ENCODE measurements at places on chromosomes 1 and 21.

GRCh38 chr1:173020138-173020750 is 30.5 kb downstream of the TNFSF18 start:
- no peak for DNase-seq

- peak; percentile 31 for DNase-seq
Observed at GRCh38 chr1:234771642-234772344, 161.8 kb upstream of the IRF2BP2 start.

DNA sequence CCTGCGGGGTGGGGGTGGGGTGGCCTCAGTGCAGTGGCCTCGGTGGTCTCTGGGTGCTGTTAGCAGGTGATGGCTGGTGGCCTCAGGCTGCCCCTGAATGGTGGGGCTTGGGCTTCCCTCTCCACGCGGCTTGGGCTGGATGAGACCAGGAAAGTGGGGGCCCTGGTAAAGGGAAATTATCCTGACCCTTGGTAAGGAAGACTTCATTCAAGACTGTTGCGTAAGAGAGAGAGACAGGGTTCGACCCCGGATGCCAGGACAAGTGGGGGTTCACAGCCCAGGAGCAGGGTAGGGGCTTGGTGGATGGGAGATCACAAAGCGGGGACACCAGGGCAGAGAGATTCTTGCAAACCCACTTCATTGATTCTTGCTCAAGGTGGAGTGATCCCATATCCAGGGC is 5.5 kb upstream of the TTC34 start:
- no peak for DNase-seq

- DNase-seq: no peak
Observed at GRCh38 chr21:37984416-37984815, 68.2 kb upstream of the KCNJ6 start.

DNA sequence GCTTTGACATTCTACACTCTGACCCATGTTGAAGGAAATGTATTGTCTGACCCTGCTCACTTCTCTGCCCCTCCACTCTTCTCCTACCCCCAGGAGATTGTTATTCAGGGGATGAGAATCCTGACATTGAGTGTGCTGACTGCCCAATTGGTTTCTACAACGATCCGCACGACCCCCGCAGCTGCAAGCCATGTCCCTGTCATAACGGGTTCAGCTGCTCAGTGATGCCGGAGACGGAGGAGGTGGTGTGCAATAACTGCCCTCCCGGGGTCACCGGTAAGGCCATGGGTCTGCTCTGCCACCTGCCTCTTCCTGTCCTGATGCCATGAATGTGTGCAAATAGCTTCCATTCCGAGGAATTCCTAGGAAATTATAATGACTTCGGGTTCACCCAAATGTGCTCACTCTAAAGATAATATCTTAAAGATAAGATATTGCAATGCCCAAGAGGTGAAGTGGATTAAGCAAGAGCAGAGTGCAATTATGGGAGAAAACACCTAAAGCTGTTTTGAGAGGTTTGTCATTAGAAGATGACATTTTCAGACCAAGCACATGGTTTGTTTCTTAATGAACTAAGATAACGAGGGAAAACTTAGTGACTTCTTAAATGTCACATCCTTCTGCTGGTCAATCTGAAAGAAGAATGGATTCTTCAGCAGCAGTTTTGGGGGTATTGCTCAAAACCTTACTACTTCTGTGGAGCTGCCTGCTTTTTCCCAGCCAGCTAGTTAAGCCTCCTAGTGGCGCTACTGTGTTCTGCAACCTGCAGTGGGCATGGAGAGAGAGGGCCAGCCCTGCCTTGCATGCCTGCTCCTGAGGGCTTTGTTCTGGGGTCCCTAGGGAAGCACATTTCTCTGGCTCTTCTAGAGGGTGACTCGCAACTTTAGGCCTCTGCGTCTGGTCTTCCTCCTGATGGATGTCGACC is 41.6 kb downstream of the LAMC2 start:
- DNase-seq: peak; percentile 49

- no peak for DNase-seq
Observed at GRCh38 chr1:88897070-88897730, 5.8 kb upstream of the GTF2B start.

- DNase-seq: no peak
Observed at GRCh38 chr1:38600286-38600685, 259.3 kb downstream of the RRAGC start.

- no peak for DNase-seq
Observed at GRCh38 chr1:10705953-10706352, 90.5 kb downstream of the CASZ1 start.

GRCh38 chr1:39969531-39970270 is 14.8 kb downstream of the MFSD2A start:
- DNase-seq: no peak

DNA sequence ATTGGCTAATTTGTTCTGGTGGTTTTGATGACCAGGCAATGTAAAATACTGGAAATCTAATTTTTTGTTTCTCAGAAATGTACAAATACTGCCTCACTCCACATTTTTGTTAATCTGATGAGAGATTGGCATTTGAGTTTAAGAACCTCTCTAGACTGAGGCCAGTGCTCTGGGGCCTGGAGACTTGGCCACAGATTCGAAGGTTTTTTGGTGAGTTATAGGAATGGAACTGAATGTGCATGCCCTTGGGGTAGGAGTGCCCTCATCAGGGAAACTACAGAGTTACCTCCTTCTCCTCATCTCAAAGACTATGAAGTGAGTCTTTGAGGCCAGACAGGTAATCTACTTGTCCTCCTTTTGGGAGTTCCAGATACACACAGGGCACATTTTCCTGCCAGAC is 347.9 kb downstream of the LTN1 start:
- no peak for DNase-seq

- DNase-seq: peak; percentile 21
Observed at GRCh38 chr1:31007462-31007991, 58.0 kb downstream of the PUM1 start.

- no peak for DNase-seq
Observed at GRCh38 chr1:63886340-63886739, 112.5 kb downstream of the ROR1 start.

DNA sequence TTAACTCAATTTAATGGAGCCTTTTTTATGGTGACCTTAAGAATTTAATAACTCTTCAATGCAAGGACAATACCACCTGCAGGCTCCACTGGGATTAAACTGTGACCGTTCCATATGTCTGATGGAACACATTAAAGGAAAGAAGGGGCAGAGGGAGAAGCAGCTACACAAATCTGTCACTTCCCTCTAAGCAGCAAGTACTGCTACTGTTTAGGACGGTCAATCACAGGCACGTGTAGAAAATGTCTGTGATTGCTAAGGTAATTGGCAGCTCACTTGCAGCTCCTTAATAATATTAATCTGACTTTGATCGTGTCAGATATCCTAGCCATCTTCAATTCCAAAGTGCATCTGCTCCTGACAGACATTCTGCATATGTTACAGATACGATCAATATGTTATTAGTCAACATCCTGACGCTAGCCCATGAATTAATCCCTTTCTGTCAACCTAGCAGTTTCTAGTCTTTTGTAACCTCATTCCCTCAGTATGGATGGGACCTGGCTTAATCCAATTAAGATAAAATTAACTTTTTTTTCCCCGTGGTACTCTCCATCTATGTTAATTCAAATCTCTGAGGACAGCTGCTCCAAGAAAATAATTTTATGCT is 1012.4 kb downstream of the AMY1C start:
- DNase-seq: no peak

GRCh38 chr1:105632342-105633196 is 1423.9 kb upstream of the PRMT6 start:
- peak; percentile 56 for DNase-seq

- DNase-seq: peak; percentile 2
Observed at GRCh38 chr1:157878059-157878458, 36.5 kb upstream of the CD5L start.

DNA sequence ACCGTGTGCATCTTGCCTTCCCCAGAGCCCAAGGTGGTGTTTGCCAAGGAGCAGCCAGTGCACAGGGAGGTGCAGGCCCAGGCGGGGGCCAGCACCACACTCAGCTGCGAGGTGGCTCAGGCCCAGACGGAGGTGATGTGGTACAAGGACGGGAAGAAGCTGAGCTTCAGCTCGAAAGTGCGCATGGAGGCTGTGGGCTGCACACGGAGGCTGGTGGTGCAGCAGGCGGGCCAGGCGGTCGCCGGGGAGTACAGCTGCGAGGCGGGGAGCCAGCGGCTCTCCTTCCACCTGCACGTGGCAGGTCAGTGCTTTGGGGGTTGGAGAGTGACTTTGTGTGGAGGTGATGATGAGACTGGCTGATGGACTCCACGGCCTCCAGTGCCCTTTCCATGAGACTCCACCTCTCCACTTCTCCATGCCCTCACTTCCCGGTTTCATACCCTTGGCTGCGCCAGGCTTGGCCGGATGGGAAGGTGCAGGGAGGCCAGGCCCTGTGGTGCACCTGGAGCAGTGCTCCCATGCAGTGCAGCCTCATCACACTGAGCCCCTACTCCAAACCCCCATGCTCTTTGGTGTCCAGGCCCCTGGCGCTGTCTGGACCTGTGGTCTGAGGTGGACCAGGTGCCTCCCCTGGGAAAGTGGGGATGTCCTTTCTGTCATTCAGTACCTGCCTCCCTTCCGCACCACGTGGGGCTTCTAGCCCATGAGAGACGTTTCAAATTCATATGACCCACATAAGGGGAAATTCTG is 49.0 kb downstream of the OBSCN start:
- DNase-seq: no peak

DNA sequence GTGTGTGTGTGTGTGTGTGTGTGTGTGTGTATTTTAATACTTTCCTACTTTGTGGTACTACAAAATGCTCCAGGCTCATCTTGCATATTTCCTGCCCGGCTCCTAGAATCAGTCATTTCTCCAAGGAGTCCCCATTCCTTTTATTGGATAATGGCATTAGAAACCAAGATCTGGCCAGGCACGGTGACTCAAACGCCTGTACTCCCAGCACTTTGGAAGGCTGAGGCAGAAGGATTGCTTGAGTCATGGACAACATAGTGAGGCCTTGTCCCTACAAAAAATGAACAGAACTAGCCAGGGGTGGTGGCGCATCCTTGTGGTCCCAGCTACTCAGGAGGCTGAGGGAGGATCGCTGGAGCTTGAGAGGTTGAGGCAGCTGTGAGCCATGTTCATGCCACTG is 20.3 kb downstream of the EPB41 start:
- DNase-seq: no peak

DNA sequence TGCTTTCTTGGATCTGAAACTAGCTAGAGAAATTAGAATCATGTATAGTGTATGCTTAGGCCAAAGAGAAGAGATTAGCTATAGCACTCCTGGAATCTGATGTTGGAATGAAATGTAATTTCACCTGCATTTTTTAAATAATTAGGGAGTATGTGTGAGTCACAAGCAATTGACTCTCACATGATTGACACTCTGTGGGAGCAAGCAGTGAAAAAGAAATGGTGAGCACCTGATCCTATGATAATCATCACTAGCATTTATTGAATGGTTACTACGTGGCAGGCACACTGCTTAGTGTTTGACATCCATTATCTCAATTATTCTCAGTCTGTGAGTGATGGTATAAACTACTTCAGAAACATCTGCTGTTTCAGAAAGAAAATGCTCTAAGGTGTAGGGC is 176.6 kb downstream of the NRIP1 start:
- DNase-seq: no peak

GRCh38 chr1:18532390-18533170 is 51.9 kb downstream of the KLHDC7A start:
- DNase-seq: no peak

GRCh38 chr1:192363177-192363576 is 46.4 kb downstream of the RGS21 start:
- DNase-seq: no peak

- DNase-seq: no peak
Observed at GRCh38 chr1:17060306-17060749, 6.5 kb upstream of the SDHB start.

- no peak for DNase-seq
Observed at GRCh38 chr1:42433369-42433768, 22.5 kb downstream of the ZMYND12 start.

- no peak for DNase-seq
Observed at GRCh38 chr1:226021401-226021800, 22.3 kb upstream of the SDE2 start.

DNA sequence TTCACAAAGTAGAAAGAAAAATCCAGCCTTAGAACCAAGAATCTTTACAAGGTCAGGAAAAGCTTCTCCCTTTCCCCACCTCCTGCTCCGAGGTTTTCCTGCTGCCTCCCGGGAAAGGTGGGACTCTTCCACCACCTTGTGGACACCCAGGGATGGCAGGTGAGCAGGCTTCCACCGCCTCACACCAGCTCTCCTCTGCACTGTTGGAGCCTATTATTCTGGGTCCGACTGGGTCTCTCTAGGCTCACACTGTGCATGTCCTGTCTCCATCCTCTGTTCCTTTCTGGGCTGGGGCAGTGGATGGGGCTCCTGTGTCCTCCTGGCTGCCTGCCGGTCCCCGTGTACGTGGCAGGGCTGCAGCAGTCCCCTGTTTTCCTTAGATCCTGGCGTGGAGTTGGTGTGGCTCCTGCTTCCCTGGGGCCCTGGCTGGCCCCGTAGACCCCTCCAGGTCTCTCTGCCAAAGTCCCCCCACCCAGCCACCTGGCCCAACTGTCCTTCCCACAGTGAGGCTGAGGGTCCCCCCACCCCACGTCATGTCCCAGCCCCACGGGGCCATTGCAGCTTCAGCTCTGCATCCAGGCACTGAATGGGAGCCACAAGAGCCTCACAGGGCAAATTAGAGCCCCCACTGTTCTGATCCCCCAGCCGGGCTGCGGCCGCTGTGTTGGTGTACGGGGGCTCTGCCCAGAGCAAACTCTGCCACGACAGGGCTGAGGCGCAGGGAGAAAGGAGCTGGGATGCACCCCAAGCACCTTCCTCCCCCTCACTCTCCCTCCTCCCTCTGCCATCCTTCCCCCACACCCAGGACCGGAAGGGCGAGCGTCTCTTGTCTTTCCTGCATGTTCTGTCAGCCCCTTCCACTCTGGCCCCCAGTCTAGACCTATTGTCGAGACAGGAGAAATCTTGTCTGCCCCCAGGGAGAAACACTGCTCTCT is 3.3 kb upstream of the SLC45A1 start:
- DNase-seq: peak; percentile 72

GRCh38 chr1:241357366-241358340 is 648 bp upstream of the RGS7 start:
- peak; percentile 11 for DNase-seq

DNA sequence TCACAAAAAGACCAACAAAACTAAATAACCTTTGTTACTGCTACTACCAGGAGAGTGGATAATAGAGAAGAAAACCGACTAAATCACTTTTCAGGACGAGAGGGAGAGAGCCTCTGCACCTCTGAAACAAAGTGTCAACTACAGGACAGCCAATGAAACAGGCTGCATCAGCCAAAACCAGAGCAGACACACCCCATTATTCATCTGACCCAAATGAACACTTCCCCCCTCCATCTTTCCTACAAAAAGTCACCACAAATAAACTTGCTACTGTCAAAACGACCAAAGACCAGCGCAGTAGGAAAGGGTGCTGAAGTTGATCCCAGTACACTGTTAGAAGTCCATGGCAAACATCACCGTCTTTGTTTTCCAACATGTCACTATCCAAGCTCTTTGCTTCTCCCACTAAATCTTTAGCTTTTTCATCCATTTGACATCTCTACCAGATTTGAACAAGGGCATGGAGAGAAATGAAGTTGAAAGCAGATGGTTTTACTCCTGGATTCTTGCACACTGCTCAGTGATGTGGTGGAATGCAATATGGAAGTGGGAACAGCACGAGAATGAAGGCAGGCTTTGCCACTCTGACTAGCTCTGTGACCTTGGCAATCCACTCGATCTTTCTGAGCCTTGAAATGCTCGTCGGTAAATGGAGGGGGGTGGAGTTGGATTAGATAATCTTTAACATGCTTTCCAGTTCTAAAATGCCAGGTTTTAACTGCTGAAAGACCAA is 20.5 kb downstream of the DSTYK start:
- no peak for DNase-seq

GRCh38 chr1:160658162-160658813 is 11.4 kb upstream of the SLAMF1 start:
- DNase-seq: no peak

GRCh38 chr1:28812669-28813468 is 899 bp downstream of the OPRD1 start:
- no peak for DNase-seq

All from right kidney (tissue), 9 donors.